ENCODE measurements at places on chromosomes 6 and 20.

DNA sequence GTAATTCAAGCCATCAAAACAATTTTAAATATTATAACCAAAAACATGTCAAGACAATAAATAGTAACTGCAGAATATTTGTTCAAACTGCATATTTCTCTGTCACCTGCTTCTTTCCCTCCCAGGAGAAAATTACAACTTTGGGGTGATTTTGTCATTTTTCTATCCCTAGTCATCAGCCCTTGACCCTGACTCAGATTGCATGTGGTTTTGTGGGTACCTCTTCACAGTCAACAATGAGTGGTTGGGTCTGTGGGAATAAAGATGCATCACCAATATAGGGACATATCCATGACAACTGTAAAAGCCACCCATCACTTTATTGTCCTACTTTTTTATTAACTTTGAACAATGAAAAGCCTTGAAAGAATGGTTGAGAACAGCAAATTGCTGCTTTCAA is 7.3 kb downstream of the COL10A1 start:
- no peak for DNase-seq

DNA sequence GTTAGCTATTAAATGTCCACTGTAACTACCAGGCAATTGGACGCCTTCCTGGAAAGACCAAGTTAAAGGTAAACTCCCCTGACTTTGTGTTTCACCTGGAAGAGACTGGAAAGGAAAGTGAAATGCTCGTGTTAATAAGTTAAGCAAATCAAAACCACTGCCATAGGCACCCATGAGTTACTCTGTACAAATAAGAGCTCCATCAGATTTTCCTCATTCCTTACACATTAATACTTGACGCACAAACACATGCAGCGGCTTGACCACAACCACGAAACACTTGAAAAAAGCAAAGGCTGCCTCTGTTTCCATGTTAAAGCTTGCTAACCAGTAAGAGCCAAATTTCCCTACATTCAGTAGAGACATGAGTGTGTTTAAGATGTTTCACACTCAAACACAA is 19.8 kb downstream of the GCM1 start:
- DNase-seq, result no peak

DNA sequence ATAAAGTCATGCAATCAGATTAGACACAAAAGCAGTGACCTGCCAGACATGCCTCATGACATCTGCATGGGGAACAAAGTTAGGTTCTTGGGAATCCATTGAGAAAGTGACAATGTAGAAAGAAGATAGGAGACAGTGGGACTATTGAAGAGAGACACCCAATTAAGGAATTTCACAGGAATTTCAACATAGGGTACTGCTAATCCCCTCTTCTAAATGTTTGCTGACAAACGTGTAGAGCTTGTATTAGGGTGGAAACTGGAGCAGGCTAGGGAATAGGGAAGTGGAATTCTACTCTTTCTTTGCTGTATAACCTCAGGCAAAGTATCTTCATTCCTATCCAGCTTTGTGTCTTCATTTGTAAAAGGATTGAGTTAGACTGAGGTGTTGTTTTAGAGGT is 409.4 kb upstream of the SASH1 start:
- no peak for DNase-seq

DNA sequence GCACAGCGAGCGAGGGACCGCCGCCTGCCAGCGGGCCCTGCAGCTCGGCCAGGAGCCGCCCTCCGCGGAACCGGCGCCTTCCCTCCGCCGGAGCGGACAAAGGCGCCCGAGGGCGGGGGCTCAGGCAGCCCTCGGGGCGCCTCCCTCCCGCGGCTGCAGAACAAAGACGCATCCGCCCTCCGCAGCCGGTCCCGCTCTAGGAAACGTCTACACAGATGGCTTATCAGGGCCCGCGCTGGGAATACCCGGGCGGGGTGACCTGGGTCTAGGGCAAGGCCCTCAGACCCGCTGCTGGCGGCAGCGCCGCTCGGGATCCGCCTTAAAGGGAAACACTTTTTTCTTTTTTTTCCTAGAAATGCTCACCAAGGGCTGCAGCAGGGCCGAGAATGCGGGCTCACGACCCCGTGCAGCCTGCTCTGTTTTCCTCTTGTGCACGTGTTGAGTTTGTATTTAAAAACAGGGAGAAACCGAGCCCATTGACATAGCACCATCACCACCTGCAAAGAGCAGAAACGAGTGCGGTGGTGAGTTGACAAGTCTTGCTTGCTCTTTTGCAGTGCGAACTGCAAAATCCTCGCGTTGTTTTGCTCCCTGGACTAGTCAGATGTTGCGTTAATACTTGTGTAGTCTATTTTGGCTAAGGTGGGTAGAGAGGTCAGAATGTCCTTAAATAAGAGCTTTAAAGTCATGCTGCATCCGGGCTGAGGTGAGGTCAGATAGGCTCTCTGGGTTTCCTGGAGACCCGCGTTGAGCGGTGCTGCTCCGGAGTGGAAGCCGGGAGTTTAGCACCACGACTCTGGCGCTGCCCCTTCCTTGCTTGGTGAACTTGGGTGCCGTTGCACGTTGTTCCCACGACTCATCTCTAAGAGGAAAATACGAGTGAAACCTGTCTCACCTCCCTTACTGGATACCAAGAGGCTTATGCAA is 1.1 kb upstream of the RPS6KA2 start:
- no peak for DNase-seq

DNA sequence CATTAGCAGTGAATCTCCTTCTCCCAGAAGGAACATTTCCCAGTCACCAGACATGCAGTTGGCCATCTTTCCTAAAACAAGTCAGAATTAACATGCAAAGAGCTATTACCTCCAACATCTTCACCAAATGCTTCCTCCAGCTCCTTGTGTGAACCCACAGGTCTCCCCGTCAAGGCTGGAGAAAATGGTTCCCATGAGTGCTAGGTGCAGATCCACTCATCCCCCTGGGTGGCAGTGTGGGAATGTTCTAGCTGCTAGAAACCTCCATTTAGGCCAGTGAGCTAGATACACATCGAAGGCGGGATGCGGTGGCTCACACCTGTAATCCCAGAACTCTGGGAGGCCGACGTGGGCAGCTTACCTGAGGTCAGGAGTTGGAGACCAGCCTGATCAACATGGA is 603.9 kb upstream of the SLC35B3 start:
- no peak for DNase-seq

- no peak for DNase-seq
Observed at GRCh38 chr6:137167702-137168377, 5.6 kb downstream of the IL22RA2 start.

DNA sequence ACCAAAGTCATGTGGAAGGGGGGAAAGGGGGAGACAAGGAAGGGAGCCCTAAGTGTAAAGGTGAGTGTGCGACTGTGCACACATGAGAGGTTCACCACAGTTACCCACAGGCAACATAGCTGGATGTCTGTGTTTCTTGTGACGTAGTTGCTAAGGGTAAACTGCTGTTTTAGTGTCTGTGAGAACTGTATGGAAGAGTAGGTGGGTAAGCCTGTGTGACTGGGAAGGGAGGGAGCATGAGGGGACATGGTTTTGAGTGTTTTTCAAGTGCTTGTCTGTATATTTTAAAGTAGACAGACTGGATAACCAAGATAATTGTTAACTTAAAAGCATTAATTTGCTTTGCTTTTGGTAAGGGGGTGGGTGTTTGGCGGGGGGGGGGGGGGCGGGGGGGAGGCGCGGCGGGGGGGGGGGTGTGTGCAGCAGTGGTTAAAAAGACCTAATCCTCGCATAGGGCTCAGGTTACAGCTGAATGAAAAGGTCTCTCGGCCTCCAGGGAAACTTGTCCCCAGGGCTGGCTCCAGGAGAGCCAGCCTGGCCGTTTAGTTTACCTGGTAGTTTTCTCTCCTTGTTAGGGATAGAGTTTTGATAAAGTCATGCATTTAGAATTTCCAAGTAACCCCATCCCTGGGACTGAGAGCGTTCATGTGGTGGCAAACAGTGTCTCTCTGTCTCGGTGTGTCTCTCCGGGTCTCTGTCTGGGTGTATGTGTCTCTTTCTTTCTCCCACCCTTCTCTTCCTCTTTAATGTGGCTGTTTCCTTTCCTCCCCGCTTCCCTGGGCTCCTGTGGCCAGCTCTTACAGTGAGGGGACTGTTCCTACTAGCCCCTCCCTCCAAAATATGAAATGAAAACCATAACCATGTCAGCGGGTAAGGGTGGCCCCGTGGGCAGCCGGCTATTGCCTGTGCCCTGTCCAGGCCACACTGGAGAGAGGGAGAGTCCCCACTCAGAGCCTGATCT is 3.4 kb downstream of the SCUBE3 start:
- DNase-seq, result no peak

GRCh38 chr20:48720256-48720985 is 107.4 kb downstream of the PREX1 start:
- no peak for DNase-seq

- DNase-seq, result no peak
Observed at GRCh38 chr20:2108987-2109386, 7.4 kb downstream of the STK35 start.

GRCh38 chr20:49316704-49317103 is 38.8 kb upstream of the ZNFX1 start:
- DNase-seq, result no peak

GRCh38 chr20:15374682-15375081 is 1037.3 kb upstream of the FLRT3 start:
- DNase-seq, result no peak

- no peak for DNase-seq
Observed at GRCh38 chr6:131651782-131652181, 14.7 kb downstream of the ENPP3 start.

- DNase-seq, result no peak
Observed at GRCh38 chr6:112085286-112086065, 1.8 kb downstream of the TUBE1 start.

GRCh38 chr6:16651871-16652270 is 109.4 kb downstream of the ATXN1 start:
- no peak for DNase-seq

DNA sequence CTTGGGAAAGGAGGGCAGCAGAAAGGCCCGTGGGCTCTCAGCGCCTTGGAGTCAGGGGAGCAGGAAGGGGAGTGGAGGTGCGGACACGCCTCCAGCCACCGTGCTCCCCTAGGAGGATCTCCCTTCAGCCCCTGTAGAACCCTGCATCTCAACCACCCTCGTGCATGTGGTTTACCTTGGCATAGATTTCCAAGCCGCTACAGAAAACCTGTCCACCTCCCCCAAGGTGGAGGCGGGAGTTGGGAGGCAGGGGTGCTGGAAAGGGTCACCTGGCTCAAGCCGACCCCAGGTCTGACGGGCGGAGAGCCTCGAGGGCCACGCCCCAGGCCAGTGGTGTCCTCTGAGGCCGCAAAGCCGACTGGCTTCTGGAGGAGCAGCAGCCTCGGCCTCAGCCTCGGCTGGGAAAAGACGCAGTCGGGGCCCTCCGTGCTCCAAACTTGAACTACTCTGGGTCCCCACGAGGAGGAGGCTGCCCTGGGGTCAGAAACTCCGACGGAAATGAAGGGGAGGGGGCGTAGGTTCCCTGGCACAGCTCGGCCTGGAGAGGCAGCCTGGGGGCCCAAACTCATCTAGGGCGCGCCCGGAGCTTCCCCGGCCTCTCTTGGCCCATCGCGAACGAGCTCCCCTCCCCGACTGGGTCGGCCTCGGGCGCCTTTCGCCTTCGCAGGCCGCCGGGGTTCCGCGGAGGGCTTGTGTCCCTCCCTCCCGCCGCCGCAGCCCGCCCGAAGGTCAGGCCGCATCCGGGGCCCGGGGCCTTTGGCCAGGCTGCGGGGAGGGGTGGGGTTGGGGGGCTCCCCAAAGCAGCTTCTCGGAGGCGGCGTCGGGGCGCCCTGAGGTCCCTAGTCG is 6.3 kb upstream of the FOXF2 start:
- DNase-seq, result no peak

GRCh38 chr6:31681135-31681671 is 336 bp upstream of the LY6G5C start:
- no peak for DNase-seq

GRCh38 chr20:4065391-4065844 is 50.1 kb upstream of the RNF24 start:
- no peak for DNase-seq

- DNase-seq, result peak; percentile 66
Observed at GRCh38 chr6:22036275-22036674, 260.6 kb downstream of the PRL start.

DNA sequence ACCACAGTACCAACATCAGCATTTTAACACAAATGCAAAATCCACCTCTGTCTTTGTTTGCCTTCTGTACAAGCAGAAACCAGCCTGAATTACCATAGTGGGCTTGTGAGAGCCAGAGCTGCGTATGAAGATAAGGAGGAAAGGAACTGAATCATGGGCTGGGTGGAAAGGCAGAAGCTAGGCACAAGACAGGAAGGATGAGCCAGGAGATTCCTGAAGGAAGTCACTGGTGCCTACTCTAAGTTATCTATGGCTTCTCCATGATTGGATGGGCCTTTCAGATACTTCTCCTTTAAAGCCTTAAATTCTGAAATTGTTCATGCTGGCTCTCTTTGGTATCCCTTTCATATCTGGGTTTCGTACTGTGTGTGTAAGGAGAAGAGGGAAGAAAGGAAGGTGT is 140.6 kb downstream of the LCA5 start:
- no peak for DNase-seq

GRCh38 chr20:59775687-59776055 is 157.8 kb downstream of the SYCP2 start:
- DNase-seq, result no peak

GRCh38 chr6:46927066-46927465 is 5.3 kb upstream of the ADGRF5 start:
- no peak for DNase-seq

DNA sequence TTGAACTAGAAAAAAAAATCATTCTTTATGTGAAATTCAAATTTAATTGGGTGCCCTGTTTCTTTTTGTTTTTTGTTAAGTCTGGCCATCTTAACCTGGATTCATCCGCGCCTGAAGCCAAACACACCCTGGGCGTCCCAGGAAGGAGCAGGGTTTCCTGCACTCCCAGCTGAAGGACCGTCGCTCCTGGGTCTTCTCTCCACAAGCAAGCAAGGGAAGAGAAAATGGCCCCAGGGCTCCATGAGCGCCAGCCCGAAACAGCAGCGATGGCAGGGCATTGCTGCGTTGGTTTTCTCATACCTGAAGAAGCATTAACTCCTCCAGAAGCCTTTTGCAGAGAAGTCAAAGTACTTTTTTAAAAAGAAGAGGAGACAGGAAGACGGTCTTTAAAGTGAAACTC is 105.4 kb upstream of the AFDN start:
- DNase-seq, result no peak

DNA sequence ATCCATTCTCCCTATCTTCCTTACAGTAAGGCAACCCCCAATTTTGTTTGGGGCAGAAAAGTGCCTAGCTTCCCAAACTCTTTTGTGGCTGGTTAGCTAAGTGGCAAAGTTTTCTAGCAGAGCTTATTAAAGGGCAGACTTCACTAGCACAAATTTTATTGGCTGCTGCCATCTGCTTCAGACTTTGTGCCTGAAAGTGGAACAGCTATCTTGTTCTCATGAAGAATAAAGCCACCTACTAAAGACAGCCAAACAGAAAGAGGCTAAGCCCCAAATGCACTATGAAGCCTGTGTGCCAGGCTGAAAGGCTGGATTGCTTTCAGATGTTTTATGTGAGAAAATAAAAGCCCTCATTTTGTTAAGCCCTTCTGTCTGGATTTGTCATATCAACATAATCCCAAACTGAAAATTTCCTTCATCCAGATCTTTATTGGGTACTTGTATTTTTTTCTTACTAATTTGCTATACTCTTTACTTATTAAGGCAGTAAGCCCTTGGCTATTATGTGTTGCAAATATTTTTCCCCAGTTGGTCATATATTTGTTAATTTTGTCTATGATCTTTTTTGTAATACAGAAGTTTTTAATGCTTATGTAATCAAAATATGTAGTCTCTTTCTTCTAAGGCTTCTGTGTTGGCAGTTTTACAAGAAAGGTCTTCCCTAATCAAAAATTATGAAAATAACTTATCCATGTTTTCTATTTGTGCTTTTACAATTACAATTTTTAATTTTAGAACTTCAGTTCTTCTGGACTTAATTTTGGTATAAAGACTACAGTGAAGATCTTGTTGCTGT is 191.1 kb downstream of the TASP1 start:
- no peak for DNase-seq

- no peak for DNase-seq
Observed at GRCh38 chr20:53903652-53903987, 166.8 kb downstream of the BCAS1 start.

Data from left renal cortex interstitium (tissue), 4 donors.